ENCODE measurements at places on chromosomes 2 and 18. TPM values are rescaled to one million over a fixed set of nuclear protein-coding genes. Genes with fewer than 3 reads are reported as not detected.

GRCh38 chr2:224711859-224712665, 4.1 kb downstream of the CCDC195 start:
- peaks cover 5% of the 10 kb centered on the region for H3K4me1 ChIP-seq
- no peak overlapping the region for H3K27ac ChIP-seq
- no peak overlapping the region for H3K4me3 ChIP-seq
- no peaks in the 10 kb centered on the region for H3K27me3 ChIP-seq
- no peaks in the 10 kb centered on the region for H3K36me3 ChIP-seq
- DNase-seq = no peak

DNA sequence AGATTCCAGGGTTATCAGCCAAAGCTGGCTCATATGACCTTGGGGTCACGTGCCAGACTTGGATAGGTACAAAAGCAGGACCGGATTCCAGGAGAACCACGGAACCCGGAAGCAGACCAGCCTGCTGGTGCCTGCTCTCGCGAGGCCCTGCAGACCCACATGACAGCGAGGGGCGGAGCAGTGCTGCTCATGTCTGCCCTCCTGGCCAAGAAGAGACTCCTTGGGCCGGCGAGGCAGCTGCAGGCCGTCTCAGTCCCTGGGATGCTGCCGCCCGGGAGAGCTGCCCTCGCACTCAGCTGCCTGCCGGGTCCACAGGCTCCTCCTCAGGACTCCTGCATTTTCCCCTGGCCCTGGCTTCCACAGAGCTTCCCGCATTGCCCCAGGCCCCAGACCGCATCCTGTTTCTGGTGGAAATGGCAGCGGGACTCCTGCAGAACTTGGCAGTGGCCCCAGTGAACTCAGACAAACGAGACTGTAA, 739.5 kb downstream of the SOCS6 start:
- no peaks in the 10 kb centered on the region for H3K36me3 ChIP-seq
- H3K4me3 ChIP-seq = no peak overlapping the region
- no peak overlapping the region for H3K27ac ChIP-seq
- no peaks in the 10 kb centered on the region for H3K27me3 ChIP-seq
- H3K4me1 ChIP-seq = no peaks in the 10 kb centered on the region

DNA sequence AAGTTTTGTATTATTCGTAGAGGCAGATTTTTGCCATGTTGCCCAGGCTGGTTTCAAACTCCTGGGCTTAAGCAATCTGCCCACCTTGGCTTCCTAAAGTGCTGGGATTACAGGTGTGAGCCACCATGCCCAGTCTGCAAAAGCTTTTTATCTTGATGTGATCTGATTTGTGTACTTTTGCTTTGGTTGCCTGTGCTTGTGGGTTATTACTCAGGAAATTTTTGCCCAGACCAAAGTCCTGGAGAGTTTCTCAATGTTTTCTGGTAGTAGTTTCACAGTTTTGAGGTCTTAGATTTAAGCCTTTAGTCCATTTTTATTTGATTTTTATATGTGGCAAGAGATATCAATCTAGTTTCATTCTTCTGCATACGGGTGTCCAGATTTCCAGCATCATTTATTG, 42.4 kb downstream of the SYT4 start:
- no peaks in the 10 kb centered on the region for H3K27me3 ChIP-seq
- no peaks in the 10 kb centered on the region for H3K4me1 ChIP-seq
- H3K36me3 ChIP-seq = no peaks in the 10 kb centered on the region
- DNase-seq = no peak
- H3K27ac ChIP-seq = no peak overlapping the region

GRCh38 chr2:150482111-150482510, 5.4 kb downstream of the RND3 start:
- H3K27me3 ChIP-seq = no peaks in the 10 kb centered on the region
- H3K4me3 ChIP-seq = no peak overlapping the region
- peaks cover 37% of the 10 kb centered on the region for H3K4me1 ChIP-seq
- no peak for DNase-seq
- peak overlapping the region; percentile 98 for H3K27ac ChIP-seq

Gene SLC30A3
- total RNA-seq = 16.0 TPM

Measured in heart left ventricle (tissue), 16 donors.